Fibroblast of skin of abdomen (primary cell): ENCODE measurements at places on chromosomes 16 and 17.

GRCh38 chr16:80347900-80348299 is 192.9 kb upstream of the DYNLRB2 start:
- DNase-seq, result no peak

GRCh38 chr17:57556320-57556719 is 188.8 kb downstream of the CCDC182 start:
- no peak for DNase-seq

GRCh38 chr16:11101695-11102522 is 154.1 kb downstream of the SOCS1 start:
- DNase-seq, result no peak

DNA sequence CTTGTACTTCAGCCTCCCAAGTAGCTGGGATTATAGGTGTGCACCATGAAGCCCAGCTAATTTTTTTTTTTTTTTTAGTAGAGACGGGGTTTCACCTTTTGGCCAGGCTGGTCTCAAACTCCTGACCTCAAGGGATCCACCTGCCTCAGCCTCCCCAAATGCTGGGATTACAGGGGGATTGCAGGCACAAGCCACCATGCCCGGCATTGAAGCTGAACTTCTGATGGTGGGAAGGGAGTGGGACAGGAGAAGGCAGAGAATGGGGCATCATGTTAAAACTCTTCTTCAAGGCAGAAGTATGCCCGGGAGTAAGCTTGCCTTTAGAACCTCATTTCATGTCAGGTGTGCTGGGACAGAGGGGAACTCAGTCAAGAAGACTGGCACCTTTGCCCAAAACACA is 48.6 kb upstream of the ZFHX3 start:
- DNase-seq, result no peak

GRCh38 chr16:70250748-70251628 is 752 bp downstream of the EXOSC6 start:
- DNase-seq, result peak; percentile 33
